ENCODE measurements at places on chromosomes 1 and 21.

GRCh38 chr1:3477241-3477995, 23.0 kb downstream of the ARHGEF16 start:
- no peak for DNase-seq

GRCh38 chr1:16172964-16173446, 17.1 kb upstream of the EPHA2 start:
- DNase-seq: no peak

GRCh38 chr1:228882771-228883450, 147.6 kb downstream of the RHOU start:
- no peak for DNase-seq

DNA sequence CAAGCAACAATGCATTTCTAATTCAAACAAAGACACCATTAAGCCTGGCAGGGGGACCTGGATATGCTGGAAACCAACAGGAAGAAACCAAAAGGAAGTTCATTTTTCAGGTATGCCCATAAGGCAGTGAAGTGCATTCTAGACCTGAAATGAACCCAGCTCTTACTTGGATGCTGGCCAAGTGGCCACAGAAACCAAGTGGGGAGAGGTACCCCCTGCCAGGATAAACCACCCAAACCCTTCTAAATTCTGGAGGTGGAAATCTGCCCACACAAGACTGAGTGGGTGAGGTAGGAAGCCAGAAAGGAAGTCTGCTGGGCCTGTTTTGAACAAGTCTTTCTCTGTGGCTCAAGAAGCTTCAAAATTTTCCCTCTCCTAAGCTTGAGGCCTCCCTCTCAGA, 2.6 kb downstream of the CD5L start:
- DNase-seq: no peak

GRCh38 chr1:79052829-79053449, 46.4 kb upstream of the ADGRL4 start:
- no peak for DNase-seq

DNA sequence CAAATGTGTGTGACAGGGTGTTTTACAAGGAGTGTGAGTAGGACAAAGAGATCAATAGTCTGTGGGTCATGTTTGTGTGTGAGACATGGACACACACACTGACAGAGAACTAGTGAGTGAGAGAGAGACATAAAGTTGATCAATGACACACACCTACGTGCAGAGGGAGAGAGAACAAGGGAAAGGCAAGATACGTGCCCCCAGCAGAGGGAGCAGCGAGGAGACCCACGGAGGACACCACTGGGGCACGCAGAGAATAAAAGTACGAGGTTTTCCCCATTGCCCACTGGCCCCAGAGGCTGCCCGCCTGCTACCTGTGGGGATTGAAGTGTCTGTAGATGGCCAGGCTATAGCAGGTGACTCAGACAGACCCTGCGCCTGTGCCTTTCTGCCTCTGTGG, 130.2 kb upstream of the CSF3R start:
- DNase-seq: no peak

DNA sequence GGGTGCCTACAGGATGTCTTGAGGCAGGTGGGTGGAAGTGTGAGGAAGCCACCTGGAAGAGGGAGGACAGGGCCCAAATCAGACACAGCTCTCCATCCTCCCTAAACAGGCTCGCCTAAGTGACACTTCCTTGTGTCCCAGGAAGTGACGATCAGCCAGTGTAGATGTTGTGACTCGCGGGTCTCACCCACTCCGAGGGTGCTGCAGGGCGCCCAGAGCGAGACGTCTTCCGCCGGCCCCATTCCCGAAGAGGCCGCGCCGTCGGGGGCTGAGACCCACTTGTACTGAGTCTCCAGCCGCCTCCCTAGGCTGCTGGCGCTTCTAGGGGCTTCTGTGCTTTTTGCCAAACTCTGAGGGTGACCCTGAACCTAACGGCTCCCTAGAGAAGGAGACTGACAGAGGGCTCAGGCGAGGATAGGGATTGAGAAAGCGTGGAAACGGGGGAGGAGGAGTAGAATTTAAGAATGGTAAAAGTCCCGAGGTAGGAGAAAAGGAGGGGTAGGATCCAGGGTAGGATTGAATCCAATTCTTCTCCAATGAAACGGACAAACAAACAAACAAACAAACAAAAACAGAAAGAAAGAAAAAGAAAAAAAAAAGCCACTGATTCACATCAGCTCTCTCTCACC, 543 bp upstream of the MARK1 start:
- DNase-seq: no peak

DNA sequence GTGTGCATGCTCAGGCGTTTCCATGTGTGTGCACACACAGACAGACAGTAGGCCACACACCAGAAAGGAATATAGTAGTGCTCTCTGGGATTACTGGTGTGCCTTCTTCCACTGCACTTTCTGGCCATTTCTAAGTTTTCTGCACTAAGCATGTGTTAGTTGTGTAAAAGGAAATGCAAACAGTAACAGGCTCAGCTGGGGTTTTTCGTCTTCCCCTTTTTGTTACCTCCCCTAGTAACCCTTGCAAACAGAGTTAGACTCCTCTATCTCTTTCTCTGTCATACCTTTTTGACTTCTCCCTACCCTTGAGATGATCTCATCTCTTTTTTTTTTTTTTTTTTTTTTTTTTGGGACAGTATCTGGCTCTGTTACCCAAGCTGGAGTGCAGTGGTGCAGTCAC, 196.3 kb downstream of the SDCCAG8 start:
- no peak for DNase-seq

GRCh38 chr21:33155422-33155821, 74.3 kb upstream of the IFNAR2 start:
- no peak for DNase-seq

All from stimulated activated CD8-positive, alpha-beta memory T cell treated with anti-CD3 and anti-CD28 coated beads, Interleukin-7, amount 100 ng/mL, for 1 hour (primary cell).